A375 (cell line): ENCODE measurements at places on chromosomes 16 and 17. TPM values are rescaled to one million over a fixed set of nuclear protein-coding genes. Genes with fewer than 3 reads are reported as not detected.

The OTOP2 gene
- not detected in 2 replicates for total RNA-seq

The NACA2 gene
- not detected in 2 replicates for total RNA-seq

The PMFBP1 gene
- total RNA-seq: 0.19 and 3.7 TPM in 2 replicates

The ZNF785 gene
- not detected in 2 replicates for total RNA-seq

The TMEM100 gene
- total RNA-seq: not detected in 2 replicates

The TVP23B gene
- 44.2 and 48.6 TPM in 2 replicates for total RNA-seq

The HSD17B1 gene
- 3.8 and 5.0 TPM in 2 replicates for total RNA-seq

The GPT2 gene
- total RNA-seq: 47.1 and 58.0 TPM in 2 replicates

The C1QTNF8 gene
- total RNA-seq: not detected in 2 replicates

The KLHL10 gene
- total RNA-seq: not detected in 2 replicates

The CCL16 gene
- total RNA-seq: not detected in 2 replicates

The ABCA8 gene
- total RNA-seq: 0.88 and 5.8 TPM in 2 replicates

The ADAMTS18 gene
- total RNA-seq: 0.04 and 0.13 TPM in 2 replicates

The ADAM11 gene
- 2.8 and 7.4 TPM in 2 replicates for total RNA-seq

The ALOX15B gene
- 0.26 and 0.32 TPM in 2 replicates for total RNA-seq

The PAM16 gene
- total RNA-seq: 132 and 137 TPM in 2 replicates

The FBXW10 gene
- not detected in 2 replicates for total RNA-seq

The SETD6 gene
- 59.6 and 61.7 TPM in 2 replicates for total RNA-seq

The SRL gene
- not detected in 2 replicates for total RNA-seq

The PRAC2 gene
- total RNA-seq: not detected in 2 replicates

The FAM222B gene
- 10.9 and 11.8 TPM in 2 replicates for total RNA-seq

The NPTX1 gene
- 0.08 TPM in 1 of 2 replicates, not detected in the other for total RNA-seq

The ITGA3 gene
- 360 and 393 TPM in 2 replicates for total RNA-seq

The HEATR9 gene
- total RNA-seq: not detected in 2 replicates

The KRTAP16-1 gene
- not detected in 2 replicates for total RNA-seq

The DDX52 gene
- 19.2 and 21.9 TPM in 2 replicates for total RNA-seq

The CCL7 gene
- total RNA-seq: not detected in 2 replicates

The C16orf96 gene
- total RNA-seq: not detected in 2 replicates

The ZNF213 gene
- 5.2 and 6.7 TPM in 2 replicates for total RNA-seq

The MPHOSPH6 gene
- 26.4 and 29.9 TPM in 2 replicates for total RNA-seq

The HASPIN gene
- 14.6 and 17.9 TPM in 2 replicates for total RNA-seq

The NPIPA2 gene
- 3.7 and 4.7 TPM in 2 replicates for total RNA-seq

The CHMP1A gene
- 78.3 and 85.8 TPM in 2 replicates for total RNA-seq

The MYH13 gene
- total RNA-seq: not detected in 2 replicates

The ZSCAN10 gene
- total RNA-seq: 0.26 and 2.2 TPM in 2 replicates

The PRR29 gene
- 0.03 and 0.08 TPM in 2 replicates for total RNA-seq

The SLFN14 gene
- not detected in 2 replicates for total RNA-seq

The IL32 gene
- 2.2 TPM in 1 of 2 replicates, not detected in the other for total RNA-seq

The SLC6A2 gene
- total RNA-seq: not detected in 2 replicates

The DLX3 gene
- not detected in 2 replicates for total RNA-seq

The GGT6 gene
- not detected in 2 replicates for total RNA-seq

The TBC1D3B gene
- total RNA-seq: 2.1 and 2.3 TPM in 2 replicates

The RNU2-1 gene
- total RNA-seq: not detected in 2 replicates

The HS3ST4 gene
- total RNA-seq: not detected in 2 replicates

The CDRT15 gene
- total RNA-seq: not detected in 2 replicates

The CCDC40 gene
- 6.7 and 8.1 TPM in 2 replicates for total RNA-seq

The LITAFD gene
- total RNA-seq: not detected in 2 replicates

The KRTAP1-1 gene
- total RNA-seq: not detected in 2 replicates

The TMEM231 gene
- 14.0 and 21.2 TPM in 2 replicates for total RNA-seq

The TEX19 gene
- 0.16 and 0.98 TPM in 2 replicates for total RNA-seq

The FCSK gene
- total RNA-seq: 10.5 and 19.8 TPM in 2 replicates

The KIF2B gene
- not detected in 2 replicates for total RNA-seq

The SNF8 gene
- total RNA-seq: 183 and 203 TPM in 2 replicates

The HS3ST3B1 gene
- 1.7 and 4.2 TPM in 2 replicates for total RNA-seq

The ATP2A1 gene
- 0.53 and 1.2 TPM in 2 replicates for total RNA-seq

The SLC39A11 gene
- 19.0 and 24.0 TPM in 2 replicates for total RNA-seq

The SHISA9 gene
- total RNA-seq: 0.16 and 3.2 TPM in 2 replicates
